Fibroblast of skin of abdomen (primary cell): ENCODE measurements at places on chromosomes 5 and 9.

- no peak for DNase-seq
Observed at GRCh38 chr9:21570643-21571275, 88.6 kb upstream of the IFNE start.

DNA sequence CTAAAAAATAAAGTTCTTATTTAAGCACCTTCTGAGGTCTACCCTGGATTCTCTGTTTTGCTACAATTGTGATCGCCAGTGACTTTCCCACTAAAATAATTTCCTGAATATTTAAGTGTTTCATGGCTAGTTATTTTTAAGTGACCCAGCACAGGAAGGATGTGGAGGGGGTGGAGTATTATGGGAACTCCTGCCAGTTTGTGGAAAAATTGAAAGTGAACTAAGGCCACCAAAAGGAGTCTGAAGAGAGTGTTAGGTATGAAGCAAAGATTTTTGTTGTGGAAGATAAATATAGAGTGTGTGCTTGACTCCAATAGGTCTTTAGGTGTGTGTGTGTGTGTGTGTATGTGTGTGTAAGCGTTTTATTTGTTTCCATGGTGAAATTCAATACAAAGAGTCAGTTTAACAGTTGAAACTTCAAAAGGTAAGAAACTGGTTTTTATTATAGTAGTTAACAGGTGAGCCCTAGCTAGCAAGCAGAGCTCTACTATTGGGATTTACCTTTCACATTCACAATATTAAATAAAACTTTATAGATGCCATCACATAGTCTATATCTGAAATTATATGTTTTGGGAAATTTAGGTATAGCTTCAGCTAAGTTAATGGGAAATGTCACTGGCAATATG lies 25.6 kb downstream of the RASGRF2 start:
- no peak for DNase-seq

- DNase-seq, result no peak
Observed at GRCh38 chr9:129441852-129442251, 179.0 kb downstream of the C9orf50 start.

- no peak for DNase-seq
Observed at GRCh38 chr9:91803970-91804752, 145.9 kb downstream of the ROR2 start.

DNA sequence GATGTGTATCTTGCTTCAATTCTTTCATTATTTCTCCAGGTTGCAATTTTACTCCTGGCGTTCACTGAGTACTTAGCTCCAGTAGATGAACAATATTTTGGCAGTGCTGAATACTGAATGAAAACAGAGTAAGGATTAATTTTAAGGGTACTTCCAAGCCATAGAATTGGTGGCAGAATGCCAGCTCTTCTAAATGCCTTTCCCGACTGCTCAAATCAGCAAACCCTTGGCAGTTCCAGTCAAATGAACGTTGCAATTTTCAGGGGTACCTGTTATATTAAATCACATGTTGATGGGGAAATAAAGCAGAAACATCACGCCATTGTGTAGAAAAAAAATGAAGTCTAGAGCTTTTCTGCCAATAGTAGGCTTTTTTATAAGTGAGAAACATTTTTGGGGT lies 282.4 kb upstream of the RPS23 start:
- DNase-seq, result no peak

DNA sequence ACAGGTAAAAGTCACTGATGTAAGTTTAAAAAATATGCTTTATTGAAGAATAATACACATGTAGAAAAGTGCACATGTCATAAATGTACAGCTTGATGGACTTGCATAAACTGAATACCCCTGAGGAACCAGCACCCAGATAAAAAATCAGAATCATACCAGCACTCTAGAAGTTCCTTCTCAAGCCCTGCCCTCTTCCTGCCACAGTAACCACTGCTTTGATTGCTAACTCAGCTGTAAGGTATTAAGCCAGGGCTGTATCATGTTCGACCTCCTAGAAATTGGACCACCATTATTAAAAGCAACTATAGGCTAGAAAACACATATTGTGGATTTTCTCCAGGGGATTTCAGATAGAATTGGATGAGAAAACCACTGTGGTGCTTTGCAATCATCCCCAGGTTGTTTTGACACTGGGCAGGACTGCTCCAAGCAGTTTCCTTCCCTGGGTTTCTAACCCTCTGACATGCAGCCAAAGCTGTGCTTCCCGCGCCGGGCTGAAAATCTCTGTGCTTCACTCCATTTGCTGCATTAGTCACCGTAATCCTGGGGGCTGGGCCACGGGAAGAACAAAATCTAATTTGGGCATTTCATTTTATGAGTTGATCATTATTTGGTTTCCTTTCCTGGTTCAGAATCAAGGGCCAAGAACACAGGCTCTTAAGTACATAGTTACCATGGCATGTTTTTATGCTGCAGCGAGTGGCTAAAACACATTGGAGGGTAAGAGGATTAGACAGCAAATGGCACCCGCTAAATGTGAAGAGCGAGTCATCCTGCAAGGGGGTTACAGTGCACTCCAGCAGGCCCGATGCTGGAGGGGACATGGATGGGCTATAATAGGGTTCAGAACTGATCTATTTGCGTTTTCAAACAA lies 139.4 kb upstream of the IL12B start:
- DNase-seq, result no peak

- DNase-seq, result no peak
Observed at GRCh38 chr5:169653091-169653490, 16.0 kb downstream of the DOCK2 start.

GRCh38 chr5:76413746-76414145 lies 10.7 kb downstream of the IQGAP2 start:
- DNase-seq, result no peak

DNA sequence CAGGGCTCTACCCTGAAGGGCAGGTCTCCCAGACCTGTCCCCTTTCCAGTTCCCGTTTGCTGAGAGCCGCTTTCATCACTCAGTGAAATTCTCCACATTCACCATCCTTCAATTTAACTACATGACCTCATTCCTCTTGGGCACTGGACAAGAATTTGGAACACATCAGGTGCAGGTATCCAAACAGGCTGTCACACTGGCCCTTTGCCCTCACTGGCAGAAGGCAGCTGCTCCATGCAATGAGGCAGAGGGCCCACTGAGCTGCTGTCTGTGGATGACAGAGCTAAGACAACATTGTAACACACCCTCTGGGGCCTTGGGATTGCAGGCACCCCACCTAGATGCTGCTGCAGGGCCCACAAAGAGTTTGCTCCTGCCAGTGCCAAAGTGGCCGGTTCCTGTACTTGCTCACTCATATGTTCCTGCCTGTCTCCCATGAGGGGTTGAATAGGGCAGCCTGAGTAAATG lies 55.1 kb downstream of the ACTL7B start:
- DNase-seq, result no peak

DNA sequence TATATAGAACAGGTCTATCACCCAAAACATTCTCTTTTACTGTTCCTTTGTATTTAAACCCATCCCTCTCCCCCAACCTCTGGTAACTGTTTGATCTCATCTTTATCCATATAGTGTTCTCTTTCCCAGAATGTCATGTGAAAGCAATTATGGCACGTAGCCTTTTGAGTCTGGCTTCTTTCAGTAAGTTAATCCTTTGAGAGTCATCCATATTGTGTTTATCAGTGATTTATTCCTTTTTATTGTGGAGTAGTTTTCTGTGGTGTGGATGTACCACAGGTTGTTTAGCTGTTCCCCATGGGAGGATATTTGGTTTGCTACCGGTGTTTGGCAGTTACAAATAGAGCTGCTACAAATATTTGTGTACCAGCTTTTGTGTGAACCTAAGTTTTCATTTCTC lies 38.0 kb downstream of the HMGXB3 start:
- peak; percentile 55 for DNase-seq

GRCh38 chr5:90297045-90297764 lies 112.4 kb downstream of the CETN3 start:
- no peak for DNase-seq

GRCh38 chr5:9239626-9240025 lies 306.2 kb downstream of the SEMA5A start:
- DNase-seq, result peak; percentile 41

- no peak for DNase-seq
Observed at GRCh38 chr5:171617266-171617665, 168.4 kb upstream of the SMIM23 start.

GRCh38 chr9:99850736-99851499 lies 29.2 kb downstream of the NR4A3 start:
- DNase-seq, result no peak

DNA sequence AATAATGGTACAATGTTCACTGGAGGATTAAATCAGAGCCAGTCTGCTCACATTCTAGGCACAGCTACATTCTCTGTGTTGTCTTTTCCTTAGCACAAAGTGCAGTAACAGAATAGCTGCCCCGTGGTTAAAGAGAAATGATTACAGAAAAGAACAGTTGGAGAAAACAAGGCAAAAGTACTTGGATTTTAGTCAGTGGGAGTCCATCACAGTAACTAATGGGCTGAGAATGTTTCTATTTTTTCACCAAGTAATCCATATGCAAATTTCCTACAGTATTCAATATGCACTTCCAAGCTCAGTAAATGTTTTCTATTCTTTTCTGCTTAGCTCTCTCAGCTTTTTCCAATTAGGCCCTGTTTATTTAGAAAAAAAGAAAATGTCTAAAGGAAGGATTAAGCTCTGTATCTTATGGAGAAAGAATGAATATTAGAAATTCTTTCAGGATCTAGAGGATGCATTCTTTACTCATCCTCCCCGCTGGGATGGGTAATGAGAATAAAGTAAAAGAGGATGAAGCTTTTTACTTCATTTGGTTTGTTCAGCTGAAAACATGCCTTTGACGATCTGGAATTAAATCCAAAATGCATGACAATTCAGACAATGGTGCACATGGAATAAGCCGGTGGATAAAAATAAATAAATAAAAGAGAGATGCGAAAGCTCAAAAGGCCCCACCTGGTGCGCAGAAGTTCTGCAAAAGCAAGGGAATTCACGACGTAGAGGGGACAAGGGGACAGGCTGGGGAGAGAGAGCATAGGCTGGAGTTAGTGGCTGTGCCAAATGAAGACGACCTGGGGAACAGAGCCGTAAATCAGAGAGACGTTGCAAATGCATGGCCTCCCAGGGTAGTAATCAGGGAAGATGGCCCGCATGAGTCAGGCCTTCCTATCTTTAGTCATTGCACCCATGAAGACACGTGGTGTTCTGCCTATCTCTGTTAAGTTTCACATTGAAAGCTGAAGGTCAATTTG lies 345.2 kb downstream of the GLIS3 start:
- DNase-seq, result peak; percentile 67

DNA sequence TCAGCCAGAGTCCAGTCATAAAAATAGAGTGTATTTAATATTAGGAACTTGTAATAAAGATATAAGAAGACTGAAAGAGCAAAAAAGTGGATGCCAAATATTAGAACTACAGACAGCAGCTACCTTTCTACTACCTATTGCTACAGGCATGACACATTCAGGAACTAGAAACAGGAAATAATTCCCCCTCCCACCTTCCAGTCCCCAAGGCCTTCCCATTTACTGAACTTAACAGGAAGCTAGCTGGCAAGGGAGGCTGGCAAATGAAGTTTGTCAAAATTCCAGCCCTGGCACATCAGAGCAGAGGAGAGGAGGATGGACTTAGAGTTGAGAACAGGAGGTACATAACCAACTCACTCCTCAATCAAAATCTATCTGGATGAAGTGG lies 50.2 kb upstream of the RIC1 start:
- DNase-seq, result no peak
